ENCODE measurements at places on chromosomes 1 and 21.

DNA sequence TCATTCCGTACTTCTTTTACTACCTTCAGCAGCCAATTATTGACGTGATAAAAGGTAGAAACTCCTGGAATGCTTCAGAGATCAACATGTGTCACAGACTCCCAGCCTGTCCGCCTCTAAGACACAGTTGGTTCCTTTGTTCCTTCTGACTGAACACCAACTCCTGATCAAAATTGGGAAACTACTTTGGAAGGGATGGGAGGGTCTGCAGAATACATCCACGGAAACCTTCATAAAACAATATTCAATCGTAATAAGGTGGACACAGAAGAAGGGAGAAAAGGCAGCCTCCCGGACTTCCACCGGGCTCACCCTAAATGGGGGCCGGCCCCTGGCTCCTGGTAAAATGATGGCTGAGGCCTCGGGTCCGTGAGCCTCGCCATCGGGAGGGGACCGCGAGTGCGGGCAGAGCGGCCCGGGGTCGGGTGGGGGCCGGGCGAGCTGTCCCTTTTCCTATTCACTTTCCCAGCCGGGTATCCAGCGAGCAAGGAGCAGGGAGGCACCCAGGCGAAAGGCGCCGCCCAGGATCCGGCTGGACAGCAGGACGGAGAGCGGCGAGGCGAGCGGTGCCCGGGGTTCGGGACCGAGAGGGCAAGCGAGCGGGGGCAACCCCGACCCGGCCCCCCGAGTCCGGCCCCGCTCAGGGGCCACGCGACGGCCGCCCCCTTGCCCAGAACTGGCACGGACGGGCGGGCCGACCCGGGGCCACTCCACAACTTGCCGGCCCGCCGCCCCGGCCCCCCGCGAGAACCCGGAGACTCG lies 805 bp downstream of the NRIP1 start:
- peak; percentile 0 for DNase-seq

- no peak for DNase-seq
Observed at GRCh38 chr1:24779689-24780464, 34.6 kb downstream of the CLIC4 start.

DNA sequence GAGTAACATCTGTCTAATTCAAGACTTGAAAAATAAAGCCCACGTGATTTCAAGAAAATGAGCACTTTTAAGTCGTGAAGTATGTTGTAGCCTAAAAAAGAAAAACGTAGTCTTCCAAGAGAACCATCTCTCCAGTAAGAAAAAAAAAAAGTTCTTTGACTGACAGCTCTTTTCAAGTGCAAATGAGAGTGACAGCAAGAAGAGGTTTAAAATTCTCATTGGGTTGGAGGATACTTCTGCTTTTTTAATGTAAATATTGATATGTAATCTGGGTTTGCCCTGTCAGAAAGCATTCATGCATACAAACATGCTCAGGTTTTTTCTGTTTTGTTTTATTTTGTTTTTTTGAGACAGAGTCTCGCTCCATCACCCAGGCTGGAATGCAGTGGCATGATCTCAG lies 32.3 kb upstream of the PRDM2 start:
- DNase-seq, result no peak

DNA sequence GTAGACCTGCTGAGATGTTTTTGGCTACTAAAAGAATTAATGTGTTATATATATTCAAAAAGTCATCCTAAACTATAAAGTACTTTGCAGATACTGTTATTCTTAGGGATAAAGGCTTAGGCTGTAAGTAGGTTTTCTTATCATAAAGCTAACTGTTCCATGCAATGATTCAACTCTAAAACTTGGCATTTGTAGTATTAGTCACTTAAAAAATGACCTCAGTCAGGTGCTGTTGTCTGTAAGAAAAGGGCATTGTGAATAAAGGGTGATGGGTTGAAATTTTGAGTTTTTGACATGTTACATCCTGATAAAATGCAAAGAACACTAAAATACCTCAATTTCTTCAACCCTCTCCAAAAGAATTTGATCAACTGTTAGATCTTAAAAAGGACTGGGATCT lies 32.9 kb downstream of the ADCY10 start:
- DNase-seq, result no peak

- DNase-seq, result peak; percentile 71
Observed at GRCh38 chr1:109113590-109114341, at the start of gene ELAPOR1. TSS of gene ELAPOR1 (plus strand) at chr1:109114115. CDS start at chr1:109114184, 69 bp downstream.

DNA sequence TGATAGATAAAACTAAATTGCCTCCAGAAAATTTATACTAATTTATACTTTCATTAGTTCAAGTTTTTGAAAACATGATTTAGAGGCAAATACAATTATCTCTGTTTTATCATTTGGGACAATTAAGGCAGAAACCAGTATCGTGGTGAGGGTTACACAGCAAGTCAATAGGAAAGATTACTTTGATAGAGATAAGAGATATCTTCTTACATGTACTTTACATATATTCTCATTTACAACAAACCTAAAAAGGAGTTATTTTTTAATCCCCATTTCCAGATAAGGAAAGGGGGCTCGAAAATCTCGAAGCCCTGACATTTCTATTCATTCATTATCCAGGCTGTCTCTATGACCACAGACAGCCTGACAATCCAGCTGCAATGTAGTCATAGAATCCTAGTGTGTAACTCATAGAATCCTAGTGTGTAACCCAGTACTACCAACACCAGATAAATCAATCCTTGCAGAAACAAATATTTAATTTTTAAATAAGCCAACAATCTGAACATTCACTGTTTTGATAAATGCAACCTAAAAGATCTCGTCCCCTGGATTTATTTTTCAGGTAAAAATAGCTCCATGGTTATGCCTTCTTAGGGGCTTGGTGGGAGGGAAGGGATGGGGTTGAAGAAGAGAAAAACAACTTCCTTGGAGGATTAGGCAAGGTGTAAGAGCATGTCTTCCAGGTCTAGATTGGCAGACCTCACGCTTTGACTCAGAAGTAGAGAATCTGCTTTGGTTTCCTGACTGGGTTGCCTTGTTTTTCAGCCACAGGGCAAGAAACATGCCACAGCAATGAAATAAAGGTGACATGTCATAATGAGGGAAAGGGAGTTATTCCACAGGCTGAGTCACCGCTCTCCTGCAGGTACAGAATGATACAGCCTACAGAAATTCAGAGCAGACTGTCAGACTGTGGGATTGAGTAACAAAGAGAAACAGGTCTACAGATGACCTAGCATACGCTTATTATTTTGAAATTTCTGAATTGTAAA lies 45.6 kb downstream of the IRF2BP2 start:
- no peak for DNase-seq

DNA sequence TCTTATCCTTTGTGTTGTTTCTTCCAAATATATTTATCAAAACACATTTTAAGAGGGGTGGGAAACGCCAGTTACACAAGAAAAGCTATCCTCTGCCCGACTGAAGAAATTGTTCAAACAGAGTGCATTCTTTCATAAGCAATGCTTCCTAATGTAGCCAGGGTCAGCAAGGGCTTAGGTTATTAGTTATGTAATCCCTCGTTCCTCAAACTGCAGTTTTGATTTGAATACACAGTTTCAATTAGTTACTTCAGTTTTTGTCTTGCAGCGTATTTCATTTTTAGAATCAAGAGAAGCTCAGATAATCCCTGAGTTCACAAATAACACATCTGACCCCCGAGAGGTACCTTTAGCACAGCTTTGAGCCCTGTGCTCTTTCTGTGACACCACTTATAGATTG lies 141.7 kb upstream of the NRIP1 start:
- DNase-seq, result no peak

DNA sequence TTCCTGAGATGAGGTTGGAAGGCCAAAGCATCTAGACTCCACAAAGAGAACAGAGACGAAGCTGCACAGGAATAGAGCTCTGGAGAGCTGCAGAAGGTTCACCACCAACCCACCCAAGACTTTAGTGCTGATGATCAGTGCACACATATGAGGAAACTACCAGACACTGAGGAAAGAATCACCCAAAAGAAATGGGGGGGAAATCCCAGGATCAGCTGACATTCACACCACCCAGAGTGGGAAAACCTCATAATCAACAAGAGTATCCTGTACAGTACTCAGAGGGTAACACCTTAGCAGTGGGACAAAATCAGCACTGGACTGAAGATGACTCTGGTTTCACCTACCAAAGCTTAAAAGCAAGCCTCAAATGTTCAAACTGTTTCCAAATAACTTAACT lies 36.4 kb downstream of the DENND1B start:
- DNase-seq, result no peak

- no peak for DNase-seq
Observed at GRCh38 chr1:201122321-201122957, 4.5 kb downstream of the ASCL5 start.

- DNase-seq, result no peak
Observed at GRCh38 chr21:42587036-42587435, 66.4 kb upstream of the PDE9A start.

DNA sequence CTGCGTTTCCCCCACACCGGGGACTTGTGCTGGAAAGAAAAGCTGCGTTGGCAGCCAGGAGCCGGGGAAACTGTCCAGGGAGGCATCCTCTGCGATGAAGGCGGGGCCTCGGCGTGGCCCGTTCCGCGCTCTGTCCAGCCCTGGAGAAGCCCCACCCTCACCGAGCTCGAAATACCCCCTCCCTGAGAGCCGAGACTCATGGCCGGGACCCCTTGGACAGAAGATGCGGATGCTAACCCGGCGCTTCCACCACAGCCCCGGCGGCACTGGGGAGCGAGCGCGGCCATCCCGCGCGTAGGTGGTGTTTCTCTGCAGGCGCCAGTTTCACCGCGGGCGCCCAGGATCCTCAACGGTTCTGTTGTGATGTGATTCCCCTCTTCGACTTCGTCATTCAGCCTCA lies 31.6 kb downstream of the PDE9A start:
- no peak for DNase-seq

- DNase-seq, result no peak
Observed at GRCh38 chr1:167674156-167674555, 44.1 kb downstream of the RCSD1 start.

DNA sequence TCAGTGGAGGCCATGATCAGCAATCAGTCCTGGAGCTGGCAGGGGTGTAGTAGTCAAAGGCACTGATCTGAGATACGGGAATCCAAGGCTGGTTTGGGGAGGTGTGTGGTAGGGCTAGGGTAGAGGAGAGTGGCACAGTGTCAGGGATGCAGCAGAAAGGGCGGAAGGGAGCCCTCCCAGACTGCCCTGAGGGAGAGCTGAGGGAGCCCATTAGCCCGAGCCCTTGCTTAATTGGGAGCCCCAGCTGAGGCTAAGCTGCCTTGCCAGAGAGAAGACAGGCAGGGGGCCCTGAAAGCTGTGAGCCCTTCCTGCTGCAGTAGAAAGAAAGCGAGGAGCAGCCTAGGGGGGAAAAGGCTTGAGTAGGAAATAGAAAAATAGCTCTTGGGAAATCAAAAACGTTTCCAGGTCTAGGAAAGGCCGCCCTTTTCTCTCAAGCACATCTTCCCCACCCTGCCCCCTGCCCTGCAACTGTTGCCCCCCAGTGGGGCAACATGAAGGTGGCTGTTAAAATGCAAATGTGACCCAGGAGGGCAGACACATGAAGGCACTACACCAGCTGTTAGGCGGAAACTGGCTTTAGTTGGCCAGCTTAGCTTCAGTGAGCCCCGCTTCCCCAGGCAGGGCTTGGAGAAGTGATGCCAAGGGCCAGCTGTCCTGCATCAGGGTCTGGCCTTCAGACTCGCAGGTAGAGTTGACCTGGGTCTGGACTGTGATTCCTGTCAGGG lies 106.2 kb downstream of the UCK2 start:
- no peak for DNase-seq

- DNase-seq, result no peak
Observed at GRCh38 chr21:42401820-42402251, 1.9 kb upstream of the UBASH3A start.

DNA sequence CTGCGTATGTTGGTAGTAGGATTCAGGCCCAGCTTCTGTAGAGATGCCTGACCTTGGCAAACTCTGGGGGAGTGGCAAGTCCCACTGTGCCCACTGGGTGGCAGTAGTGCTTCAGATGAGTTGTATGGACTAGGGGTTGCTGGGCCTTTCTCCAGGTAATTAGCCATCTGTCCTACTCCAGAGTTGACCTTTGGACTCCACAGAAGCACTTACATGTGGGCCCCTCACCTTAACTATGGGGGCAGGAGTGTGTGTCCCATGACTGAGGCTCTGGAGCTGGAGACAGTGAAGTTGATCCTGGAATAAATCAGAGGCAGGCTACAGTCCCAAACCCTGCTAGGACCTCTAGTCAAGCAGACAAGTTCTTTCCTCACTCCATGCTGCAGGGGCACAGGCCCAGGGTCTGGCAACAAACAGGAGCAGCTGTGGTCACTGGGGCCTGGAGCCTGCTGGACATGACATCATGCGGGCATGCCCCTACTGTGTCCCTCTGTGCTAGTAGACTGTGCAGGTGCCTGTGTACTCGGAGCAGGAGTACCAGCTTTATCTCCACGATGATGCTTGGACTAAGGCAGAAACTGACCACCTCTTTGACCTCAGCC lies 4.6 kb downstream of the DMAP1 start:
- DNase-seq, result peak; percentile 37
